ENCODE measurements at places on chromosomes 11 and 22.

DNA sequence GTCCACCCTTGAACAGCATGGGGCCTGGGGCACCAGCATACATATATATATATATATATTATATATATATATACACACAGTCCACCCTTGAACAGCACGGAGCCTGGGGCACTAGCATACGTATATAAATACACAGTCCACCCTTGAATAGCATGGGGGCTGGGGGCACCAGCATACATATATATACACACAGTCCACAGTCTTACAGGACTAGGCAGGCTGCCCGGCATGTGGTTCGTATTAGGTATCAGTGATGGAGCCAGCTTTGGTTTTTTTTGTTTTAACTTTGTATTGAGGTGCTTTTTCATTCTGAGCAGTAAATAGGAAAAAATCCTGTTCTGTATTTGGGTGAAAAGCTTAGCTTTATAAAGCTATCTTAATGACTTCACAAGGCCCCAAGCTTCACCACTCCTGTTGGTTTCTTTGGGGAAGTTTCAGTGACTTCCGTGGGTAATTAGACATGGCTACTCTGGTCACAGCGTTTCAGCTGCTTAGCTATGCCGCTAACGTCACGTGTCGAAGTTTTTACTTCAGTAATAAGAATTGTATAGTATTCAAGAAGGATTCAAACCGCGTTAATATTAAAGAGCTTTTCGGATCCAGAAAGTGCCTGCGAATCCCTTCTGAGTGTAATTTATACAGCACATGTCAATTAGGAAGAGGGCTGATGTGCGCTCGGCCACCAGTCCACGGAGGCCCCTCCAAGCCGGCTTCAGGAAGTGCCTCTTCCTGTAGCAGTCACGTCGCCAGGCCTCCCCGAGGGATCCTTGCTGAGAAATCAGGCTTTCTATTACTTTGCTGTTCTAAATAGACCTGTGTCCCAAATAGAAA is 179.7 kb downstream of the TBC1D22A start:
- no peak for DNase-seq

GRCh38 chr11:14361951-14362350 is 3.0 kb upstream of the RRAS2 start:
- no peak for DNase-seq

DNA sequence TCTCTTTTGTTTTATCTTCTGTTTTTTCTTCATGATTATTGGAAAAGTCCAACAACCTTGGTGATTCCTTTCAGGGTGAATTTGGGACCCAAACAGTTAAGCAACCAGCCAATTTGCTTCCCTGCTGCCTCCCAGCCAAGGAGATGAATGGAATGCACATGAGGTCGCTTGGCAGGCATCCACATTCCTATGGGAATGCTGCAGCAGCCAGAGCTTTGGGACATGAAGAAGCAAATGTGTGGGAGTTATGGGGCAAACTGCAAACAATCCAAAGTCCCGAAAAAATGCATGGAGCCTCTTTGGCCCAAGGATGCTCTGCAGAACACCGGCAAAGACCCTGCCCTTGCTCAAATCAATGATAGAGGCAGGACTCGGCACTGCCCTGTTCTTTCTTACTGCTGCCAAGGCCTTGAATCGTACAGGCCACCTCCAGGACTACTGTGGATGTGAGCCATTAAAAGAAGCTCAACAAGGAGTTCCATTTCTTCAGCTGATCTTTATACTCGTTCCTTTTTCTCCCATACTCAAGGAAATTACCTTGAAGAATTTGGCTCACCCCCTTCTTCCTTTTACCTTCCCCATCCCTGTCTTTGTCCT is 117.3 kb upstream of the TEAD1 start:
- DNase-seq: peak; percentile 93

GRCh38 chr11:118618115-118618990 is 10.9 kb downstream of the PHLDB1 start:
- DNase-seq: no peak

All from HS-27A (cell line).